ENCODE measurements at places on chromosomes 3 and 15.

- DNase-seq = no peak
Measured at GRCh38 chr3:57555306-57555705, 768 bp upstream of the PDE12 start.

GRCh38 chr15:95709959-95710695, 620.4 kb upstream of the NR2F2 start:
- no peak for DNase-seq

DNA sequence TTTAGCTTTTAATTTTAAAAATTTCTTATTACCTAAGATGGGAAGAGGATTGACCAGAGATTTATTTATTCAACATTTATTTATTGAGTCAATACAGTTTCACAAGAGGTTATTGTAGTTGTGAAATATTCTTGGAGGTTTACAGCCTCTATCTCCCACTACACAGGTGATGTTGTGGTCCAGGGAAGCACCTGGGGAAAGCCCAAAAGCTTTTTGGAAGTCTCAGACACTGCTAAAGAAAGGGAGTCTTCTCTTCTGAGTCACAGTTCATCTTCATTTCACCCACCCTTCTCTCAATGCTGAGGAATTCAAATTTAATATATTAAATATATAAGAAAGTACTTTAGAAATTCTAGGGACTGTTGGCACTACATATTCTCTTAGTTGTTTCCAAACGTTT, 41.8 kb downstream of the SERPINI1 start:
- no peak for DNase-seq

GRCh38 chr3:177039490-177040274, 157.6 kb downstream of the TBL1XR1 start:
- DNase-seq = no peak

- no peak for DNase-seq
Measured at GRCh38 chr3:190941694-190942260, 79.3 kb upstream of the GMNC start.

DNA sequence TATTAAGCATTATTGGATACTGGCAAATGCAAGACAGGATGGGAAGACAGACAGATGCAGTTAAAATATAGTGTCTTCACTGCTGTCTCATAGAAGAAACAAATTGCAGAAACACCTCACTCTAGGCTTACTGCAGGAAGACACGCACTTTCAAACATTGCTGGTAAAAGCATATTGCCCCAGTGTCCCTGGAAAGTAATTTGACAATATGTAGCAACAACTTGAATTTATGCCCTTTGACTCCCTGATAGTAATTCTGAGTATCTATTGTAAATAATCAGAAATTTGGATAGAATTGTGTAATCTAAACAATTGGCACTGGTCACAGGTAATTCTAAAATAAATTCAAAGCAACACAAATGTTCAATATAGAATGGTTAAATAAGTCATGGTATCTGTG, 62.0 kb downstream of the MSL2 start:
- no peak for DNase-seq

All from activated naive CD4-positive, alpha-beta T cell treated with anti-CD3 and anti-CD28 coated beads, Interleukin-2, amount 50 U/mL, for 72 hours (primary cell).